B cell (primary cell): ENCODE measurements at places on chromosomes 1 and 21. TPM values are rescaled to one million over a fixed set of nuclear protein-coding genes. Genes with fewer than 3 reads are reported as not detected.

DNA sequence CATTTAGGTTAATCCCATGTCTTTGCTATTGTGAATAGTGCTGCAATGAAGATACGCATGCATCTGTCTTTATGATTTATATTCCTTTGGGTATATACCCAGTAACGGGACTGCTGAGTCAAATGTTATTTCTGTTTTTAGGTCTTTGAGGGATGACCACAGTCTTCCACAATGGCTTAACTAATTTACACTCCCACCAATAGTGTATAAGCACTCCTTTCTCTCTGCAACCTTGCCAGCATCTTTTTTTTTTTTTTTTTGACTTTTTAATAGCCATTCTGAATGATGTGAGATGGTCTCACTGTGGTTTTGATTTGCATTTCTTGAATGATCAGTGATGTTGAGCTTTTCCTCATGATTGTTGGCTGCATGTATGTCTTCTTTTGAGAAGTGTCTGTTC lies 33.5 kb downstream of the ASH1L start:
- no peaks in the 10 kb centered on the region for H3K27me3 ChIP-seq
- H3K4me3 ChIP-seq, result no peak overlapping the region
- peak overlapping the region; percentile 81 for H3K27ac ChIP-seq
- H3K4me1 ChIP-seq, result peaks cover 38% of the 10 kb centered on the region
- H3K36me3 ChIP-seq, result peaks cover 3% of the 10 kb centered on the region

GRCh38 chr21:46329796-46330195 lies 5.8 kb downstream of the PCNT start:
- no peak overlapping the region for H3K27ac ChIP-seq
- peaks cover 5% of the 10 kb centered on the region for H3K4me1 ChIP-seq
- H3K27me3 ChIP-seq, result no peaks in the 10 kb centered on the region
- no peak for DNase-seq
- peaks cover 11% of the 10 kb centered on the region for H3K36me3 ChIP-seq
- no peak overlapping the region for H3K4me3 ChIP-seq

DNA sequence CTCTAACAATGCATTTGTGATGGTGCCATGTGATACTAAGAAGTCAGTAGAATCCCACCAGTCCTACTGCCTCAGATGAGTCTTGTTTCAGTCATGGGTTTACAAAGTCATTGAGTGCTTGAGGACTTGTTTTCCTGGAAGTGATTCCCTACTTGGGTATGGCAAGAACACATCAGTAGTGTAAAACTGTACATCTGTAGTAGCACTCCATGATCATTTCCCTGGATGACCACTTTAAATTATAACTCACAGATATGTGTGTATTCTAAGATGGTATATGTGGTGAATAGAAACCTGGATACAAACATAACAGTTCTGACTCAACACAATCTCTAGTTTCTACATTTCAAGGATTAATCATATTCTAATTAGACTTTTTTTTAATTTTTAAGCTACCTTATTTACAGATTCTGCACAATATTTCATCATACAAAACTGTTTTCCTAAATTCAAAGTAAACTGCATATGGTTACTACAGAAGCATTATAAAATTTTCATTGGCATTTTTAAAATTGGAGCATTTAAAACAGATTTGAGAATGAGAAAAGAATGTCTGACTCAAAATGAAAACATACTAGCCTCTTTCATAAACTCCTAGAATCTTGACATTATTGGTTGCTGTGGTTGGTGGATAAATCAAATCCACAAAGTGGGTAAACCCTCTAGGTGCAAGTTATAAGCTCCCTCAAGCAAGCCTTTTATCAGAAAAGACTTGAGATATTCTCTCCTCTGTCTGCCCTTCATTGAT lies 6.8 kb upstream of the PSMG1 start:
- H3K4me1 ChIP-seq, result no peaks in the 10 kb centered on the region
- no peak overlapping the region for H3K27ac ChIP-seq
- H3K27me3 ChIP-seq, result no peaks in the 10 kb centered on the region
- peaks cover 7% of the 10 kb centered on the region for H3K36me3 ChIP-seq
- no peak for DNase-seq

DNA sequence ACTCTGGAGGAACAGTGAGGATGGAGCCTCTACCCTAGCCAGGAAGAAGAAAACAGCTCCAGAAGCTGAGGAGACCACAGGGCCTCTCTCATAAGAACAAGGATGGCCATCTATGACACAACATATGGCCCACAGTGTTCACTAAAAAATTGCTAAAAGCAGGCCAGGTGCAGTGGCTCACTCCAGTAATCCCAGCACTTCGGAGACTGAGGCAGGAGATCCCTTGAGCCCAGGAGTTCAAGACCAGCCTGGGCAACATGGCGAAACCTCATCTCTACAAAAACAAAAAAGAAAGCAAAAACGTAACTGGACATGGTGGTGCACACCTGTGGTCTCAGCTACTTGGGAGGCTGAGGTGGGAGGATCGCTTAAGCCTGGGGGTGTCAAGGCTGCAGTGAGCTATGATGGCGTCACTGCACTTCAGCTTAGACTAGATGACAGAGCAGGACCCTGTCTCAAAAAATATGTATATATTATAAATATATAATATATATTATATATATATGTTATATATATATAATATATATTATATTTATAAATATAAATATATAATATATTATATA lies 103.1 kb downstream of the TOMM20 start:
- peaks cover 6% of the 10 kb centered on the region for H3K4me1 ChIP-seq
- H3K4me3 ChIP-seq, result no peak overlapping the region
- H3K27ac ChIP-seq, result no peak overlapping the region
- H3K27me3 ChIP-seq, result no peaks in the 10 kb centered on the region

DNA sequence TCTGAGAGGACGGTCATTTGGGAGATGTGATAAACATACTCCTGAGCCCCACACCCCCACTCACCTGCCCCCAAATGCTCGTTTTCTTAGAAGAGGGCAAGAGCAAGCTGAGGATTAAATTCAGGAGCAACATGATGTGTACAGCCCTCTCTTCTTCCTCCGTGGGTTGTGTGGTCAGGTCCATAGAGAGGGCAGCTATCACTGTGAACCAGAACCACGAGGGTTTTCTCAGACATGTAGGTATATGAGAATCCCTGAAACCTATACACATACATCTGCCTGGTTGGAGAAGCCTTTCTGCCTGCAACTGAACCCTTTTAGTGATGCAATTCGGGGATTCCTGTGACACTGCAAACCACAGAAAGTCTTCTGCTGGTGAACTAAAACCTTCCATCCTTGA lies 38.9 kb downstream of the PGM1 start:
- no peak overlapping the region for H3K27ac ChIP-seq
- H3K27me3 ChIP-seq, result no peaks in the 10 kb centered on the region

DNA sequence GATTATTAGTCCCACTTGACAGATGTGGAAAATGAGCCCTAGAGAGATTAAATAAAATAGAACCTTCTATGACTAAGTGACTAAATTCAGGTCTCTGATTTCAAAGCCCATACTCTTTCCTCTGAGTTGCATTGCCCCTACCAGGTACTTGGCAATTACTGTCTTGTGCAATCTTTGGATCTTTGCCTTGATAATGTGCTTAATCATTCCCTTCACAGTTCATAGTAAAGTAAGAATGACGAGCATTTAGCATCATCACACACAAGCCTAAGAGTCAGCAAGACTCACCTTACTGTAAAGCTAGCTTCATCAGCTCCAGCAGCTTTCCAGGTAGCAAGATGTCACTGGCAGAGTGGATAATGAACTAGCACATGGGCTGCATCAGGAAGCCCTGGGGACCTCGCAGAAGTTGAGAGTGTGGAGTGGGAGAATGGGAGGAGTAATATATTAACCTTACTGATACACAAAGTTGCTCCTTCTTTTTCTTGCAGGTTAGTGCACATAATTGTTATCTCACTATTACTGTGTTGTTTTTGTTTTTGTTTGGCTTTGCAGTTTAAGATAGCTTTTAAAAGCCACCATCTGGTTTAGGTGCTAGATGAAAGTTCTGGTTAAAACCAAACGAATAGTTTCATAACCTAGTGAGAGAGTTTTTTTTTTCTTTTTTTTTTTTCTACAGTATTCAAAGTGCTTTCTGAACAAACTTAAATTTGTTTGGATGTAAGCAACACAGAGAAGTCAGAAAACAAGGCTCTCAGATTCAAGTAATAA lies 71.8 kb downstream of the PBX1 start:
- no peaks in the 10 kb centered on the region for H3K36me3 ChIP-seq
- H3K4me1 ChIP-seq, result no peaks in the 10 kb centered on the region
- H3K4me3 ChIP-seq, result no peak overlapping the region
- no peaks in the 10 kb centered on the region for H3K27me3 ChIP-seq
- DNase-seq, result no peak
- H3K27ac ChIP-seq, result no peak overlapping the region

DNA sequence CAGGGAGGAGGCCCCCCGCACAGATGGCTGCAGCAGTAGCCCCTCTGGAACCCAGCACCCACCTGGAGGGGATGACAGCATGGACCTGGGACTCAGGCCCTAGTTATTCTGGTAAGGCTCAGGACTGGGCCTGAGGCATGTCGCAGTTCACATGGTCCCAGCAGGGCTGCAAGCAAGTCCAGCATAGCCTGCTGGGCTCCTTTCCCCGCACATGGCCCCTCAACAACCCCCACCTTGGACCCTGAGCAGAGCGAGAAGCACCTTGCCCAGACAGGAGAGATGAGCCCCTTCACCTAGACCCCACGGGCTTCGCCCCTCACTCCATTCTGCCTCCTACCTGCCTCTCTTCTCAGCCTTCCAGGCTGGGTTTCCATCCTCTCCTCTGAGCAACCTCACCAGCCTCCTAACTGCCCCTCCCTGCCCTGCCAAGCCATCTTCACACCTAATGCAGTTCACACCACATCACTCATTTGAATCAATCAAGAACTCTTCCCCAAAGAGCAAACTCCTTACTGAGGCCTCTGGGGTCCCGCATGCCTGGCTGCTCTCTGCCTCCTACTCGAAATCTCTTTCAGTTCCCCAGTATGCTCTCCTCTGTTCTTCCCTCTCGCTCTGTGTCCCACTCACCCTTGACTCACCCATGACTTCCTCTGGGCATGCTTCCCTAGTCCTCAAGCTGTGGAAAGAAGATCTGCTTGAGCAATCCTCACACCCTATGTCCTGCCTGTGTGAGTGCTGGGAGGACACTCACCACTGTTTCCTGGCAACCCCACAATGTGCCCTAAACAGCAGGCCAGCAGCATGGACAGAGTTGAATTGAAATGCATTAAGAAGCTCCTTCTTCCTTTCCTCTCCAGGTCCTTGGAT lies 9.4 kb upstream of the THEMIS2 start:
- H3K27ac ChIP-seq, result peak overlapping the region; percentile 74
- H3K4me1 ChIP-seq, result peaks cover 48% of the 10 kb centered on the region
- H3K36me3 ChIP-seq, result no peaks in the 10 kb centered on the region
- no peaks in the 10 kb centered on the region for H3K27me3 ChIP-seq

DNA sequence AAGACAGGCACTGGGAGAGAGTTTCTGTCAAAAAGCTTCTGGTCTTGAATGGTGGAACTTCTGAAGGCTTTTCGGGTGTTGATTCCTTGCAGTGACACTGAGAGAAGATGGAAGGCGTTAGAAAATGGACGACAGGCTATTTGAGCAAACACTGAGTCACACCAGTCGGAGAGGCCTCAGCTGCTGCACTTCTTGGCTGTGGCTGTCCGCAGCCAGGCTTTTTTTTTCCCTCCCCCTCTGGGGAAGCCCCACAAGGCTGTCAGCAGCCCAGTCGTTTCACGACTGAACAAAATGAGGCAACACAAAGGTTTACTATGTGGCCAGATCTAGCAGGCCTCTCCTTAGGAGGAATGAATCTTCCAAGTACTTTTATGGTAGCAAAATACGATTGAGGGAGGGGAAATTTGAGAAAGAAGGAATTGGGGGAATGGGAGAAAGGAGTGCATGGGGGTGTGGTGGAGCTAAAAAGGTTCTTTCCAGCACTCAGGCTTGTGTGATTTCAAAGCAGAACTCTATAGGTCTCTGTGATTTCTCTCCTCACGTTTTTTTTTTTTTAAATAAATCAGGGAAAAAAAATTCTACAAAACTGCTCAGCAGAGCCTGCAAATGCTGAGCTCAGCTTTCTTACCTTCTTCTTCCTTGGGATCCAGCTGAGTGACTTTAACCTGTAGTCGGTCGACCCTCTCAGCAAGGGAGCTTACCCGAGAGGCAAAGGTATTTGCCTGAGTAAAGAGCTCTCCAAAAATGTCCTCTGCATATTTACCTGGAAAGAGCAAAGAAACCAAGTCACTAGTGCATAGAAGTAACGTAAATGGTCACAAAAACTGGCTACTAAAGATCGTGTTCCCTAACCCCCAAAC lies 26.1 kb downstream of the GPR3 start:
- H3K27ac ChIP-seq, result peak overlapping the region; percentile 28
- no peak overlapping the region for H3K4me3 ChIP-seq
- peaks cover 64% of the 10 kb centered on the region for H3K36me3 ChIP-seq
- H3K27me3 ChIP-seq, result no peaks in the 10 kb centered on the region
- H3K4me1 ChIP-seq, result peaks cover 49% of the 10 kb centered on the region

DNA sequence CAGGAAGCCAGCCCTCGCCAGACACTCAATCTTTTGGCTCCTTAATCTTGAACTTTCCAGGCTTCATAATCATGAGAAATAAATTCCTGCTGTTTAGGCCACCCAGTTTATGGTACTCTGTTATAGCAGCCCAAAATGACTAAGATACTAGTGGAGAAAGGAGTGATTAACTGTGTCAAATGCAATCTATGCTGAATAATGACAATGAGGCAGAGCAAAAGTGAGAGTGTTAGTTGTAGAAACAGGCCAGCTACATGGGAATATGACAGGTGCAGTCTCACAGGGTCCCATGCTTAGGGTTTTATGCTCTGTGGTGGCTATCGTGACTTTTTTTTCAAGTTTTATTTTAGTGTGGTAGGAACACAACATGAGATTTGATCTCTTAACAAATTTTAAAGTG lies 888.8 kb downstream of the TTLL7 start:
- no peaks in the 10 kb centered on the region for H3K27me3 ChIP-seq
- no peak overlapping the region for H3K4me3 ChIP-seq
- no peak overlapping the region for H3K27ac ChIP-seq
- no peaks in the 10 kb centered on the region for H3K36me3 ChIP-seq

- no peaks in the 10 kb centered on the region for H3K36me3 ChIP-seq
- H3K27me3 ChIP-seq, result no peaks in the 10 kb centered on the region
- H3K4me3 ChIP-seq, result no peak overlapping the region
- peak; percentile 27 for DNase-seq
Observed at GRCh38 chr1:165144757-165145397, 211.6 kb downstream of the LMX1A start.

The CAPZB gene
- 193 and 201 TPM in 2 replicates for total RNA-seq

The CASQ2 gene
- total RNA-seq, result not detected in 2 replicates

The TBX15 gene
- total RNA-seq, result 0.15 and 0.17 TPM in 2 replicates

The PLK3 gene
- total RNA-seq, result 30.1 and 35.9 TPM in 2 replicates

The DENND1B gene
- total RNA-seq, result 24.8 and 25.4 TPM in 2 replicates

The CYP4A22 gene
- total RNA-seq, result not detected in 2 replicates

The FAM151A gene
- not detected in 2 replicates for total RNA-seq
